Mammary epithelial cell (primary cell): ENCODE measurements at places on chromosomes 5 and 9.

DNA sequence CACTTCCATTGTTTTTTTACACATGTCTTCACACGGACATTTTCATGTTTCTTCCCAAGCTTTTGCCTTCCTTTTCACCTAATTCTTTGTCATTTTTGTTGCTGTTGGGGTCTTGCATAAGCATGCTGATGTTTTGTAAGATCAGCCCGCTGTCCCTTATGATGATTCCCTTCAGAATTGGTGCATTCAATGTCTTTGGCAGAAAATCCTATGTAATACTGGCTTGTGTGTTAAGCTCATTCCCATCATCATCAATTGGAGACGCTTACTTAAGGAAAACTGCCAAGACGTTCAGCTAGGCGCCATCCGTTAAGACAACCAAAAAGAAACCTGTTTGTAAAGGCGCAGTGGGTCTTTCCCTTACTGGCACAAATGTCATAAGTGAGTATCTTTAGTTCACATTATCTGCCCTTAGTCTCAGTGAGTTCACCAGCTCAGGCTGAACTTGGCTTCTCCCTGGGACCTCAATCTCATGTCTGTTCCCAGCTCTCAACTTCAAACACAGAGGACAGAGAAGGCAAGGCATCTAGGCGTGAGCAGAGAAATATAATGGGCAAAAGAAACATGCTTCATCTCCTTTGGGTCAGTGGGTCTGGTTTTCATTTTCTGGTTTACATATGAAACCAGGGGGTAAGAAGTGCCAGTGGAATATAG is 97.9 kb downstream of the EFNA5 start:
- DNase-seq: no peak

DNA sequence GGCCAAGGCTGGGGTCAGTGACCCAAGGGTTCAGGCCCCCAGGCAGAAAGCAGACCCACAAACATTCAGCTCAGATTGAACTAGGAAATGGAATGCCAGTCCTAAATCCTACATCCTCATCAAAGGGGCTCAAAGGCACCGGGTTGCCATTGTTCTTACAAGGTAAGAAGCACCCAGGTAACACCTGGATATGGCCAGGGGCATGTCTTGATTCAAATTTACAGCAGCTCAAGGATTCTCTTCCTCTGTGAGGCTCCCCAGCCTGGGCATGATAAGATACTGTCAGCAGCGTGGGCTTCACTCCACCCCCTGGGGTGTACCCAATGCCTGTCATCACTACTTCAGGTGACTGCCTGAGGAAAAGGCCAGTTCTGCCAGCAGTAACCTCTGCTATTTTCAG is 92.1 kb upstream of the FSTL4 start:
- no peak for DNase-seq

GRCh38 chr9:36280989-36281388 is 22.7 kb upstream of the GNE start:
- DNase-seq: no peak

- DNase-seq: peak; percentile 84
Measured at GRCh38 chr5:125412561-125413495, 666.4 kb upstream of the ZNF608 start.

- DNase-seq: no peak
Measured at GRCh38 chr5:35440409-35440808, 177.3 kb upstream of the SPEF2 start.

- no peak for DNase-seq
Measured at GRCh38 chr9:94780516-94780950, 54.0 kb downstream of the AOPEP start.

DNA sequence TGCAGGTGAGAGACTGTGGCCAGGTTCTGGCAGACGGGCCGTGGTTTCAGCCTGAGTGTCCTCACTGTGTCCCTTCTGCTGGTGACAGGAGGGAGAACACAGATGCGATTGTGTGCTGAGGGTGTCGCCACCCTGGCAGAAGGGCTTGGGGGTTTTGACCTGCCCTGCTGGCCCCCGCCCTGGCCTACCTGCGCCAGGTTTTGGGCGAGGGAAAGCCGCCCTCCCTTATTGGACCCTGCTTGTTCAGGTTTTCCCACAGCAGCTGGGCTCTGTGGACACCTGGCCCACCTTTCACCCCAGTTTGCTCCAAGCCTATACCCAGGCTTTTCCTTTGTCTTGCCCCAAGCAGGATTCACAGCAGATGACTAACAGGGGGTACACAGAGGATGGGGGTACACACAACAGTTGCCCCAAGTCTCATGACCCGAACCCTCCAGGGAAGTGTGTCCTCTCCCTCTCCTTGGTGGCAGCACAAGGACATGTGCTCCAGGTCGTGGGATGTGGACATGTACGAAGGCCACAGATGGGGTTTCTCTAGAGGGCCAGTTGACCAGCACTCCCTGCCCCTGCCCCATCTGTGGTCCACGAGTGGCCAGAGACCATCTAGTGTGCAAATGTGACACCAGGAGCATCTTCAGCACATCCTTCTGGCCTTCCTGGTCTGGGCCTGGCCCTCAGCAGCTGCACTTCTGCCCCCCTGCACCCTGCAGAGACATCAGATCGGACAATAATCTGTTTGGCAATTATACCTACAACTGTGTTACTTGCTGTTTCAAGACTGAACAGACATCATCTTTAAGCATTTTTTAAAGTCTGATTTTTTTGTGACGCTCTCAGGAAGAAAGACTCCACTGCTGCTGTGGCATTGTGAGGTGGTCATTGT is 265.8 kb upstream of the IRX4 start:
- DNase-seq: no peak

DNA sequence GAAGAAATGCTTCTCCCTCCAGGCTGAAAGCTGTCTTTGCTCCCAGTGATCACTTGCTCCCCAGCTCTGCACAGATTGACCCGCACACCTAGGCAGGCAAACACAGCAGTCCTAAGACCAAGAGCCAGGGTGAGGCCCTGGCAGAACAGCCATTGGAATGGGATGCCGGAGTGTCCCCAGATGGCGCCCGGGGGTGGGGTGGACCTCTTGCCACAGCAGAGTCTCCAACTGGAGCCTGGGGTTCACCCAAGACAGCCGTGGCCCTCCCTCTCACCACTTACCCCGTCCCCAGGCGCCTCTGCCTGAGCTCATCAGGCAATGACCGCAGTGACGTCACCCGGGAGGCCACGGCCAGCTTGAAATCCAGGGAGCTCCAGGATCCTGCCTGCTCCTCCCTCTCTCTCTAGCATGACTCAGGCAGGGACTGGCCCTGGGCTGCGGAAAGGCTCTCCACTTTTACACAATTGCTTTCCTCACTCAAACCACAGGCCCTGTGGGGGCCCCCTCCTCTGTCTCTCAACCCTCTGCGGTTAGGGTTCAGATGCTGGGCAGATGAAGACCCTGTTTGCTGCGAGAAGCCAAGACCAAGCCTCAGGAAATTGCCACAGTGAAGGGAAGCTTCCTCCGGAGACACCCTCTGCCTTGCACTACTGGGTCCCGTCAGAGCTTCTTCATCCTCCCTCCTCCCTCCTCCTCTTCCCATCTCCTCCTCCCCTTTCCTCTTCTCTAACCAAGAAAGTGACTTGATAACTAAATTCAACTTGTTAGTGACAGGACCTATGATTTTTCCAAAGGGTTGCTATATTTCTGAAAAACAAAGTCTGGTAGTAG is 24.3 kb upstream of the PTGES start:
- peak; percentile 99 for DNase-seq

GRCh38 chr5:84430079-84430478 is 45.4 kb upstream of the EDIL3 start:
- peak; percentile 46 for DNase-seq

GRCh38 chr9:86854898-86855523 is 92.3 kb downstream of the GAS1 start:
- peak; percentile 68 for DNase-seq

DNA sequence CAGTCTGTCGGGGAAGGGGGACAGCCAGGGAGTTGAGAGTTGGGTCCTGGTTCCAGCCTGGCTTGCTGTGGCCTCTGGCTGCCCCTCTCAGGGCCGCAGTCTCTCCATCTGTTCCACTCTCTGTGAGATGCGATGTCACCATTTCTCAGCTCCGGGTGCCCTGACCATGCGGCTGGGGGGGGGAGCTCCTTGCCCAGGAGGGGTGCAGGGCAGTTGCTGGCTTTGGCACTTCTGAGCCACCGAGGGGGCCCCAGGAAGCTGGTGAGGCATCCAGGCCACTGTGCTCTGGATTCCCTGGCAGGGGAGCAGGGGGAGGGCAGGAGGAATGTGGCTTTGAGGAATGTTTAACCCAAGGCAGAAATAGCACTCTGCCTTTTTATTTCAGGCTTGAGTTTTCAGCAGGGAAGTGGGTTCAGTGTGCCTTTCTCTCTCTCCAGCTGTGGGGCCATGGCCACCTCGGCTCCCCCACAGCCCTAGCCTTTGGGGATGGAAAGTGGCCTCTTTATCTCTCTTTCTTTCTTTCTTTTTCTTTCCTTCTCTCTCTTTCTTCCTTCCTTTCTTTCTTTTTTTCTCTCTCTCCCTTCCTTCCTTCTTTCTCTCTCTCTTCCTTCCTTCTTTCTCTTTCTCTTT is 11.0 kb downstream of the NCS1 start:
- peak; percentile 35 for DNase-seq

- peak; percentile 16 for DNase-seq
Measured at GRCh38 chr5:72511774-72512592, 4.8 kb upstream of the ZNF366 start.
